ENCODE measurements at places on chromosomes 12 and 14.

GRCh38 chr14:95787941-95788340, 74.0 kb upstream of the TCL1A start:
- no peak for DNase-seq

- no peak for DNase-seq
Observed at GRCh38 chr12:56350662-56351061, 9.2 kb downstream of the STAT2 start.

DNA sequence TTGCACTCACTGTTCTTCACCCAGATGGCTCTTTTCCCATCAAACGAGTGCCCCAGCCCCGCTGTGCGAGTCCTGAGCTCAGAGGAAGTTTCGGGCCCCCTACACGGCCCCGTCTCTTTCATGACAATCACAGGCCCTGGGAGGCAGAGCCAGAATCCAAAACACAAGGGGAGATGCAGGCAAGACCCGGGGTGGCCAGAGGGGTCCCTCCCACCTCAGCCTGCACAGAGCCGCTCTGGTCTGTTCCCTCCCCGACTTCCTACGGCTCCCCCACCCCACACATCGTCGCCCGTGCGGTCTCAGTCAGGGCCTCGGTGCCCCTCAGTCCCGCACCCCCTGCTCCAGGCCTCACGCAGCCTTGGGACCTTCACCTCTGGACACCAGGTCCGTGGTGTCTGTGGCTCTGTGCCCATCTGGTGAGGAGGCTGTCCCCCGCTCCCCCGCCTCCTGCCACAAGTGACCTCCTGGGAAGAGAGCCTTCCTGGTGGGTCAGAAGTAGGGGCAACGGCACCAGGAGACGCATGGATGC, 8.9 kb downstream of the GPR132 start:
- no peak for DNase-seq

- no peak for DNase-seq
Observed at GRCh38 chr12:65510584-65511050, 232.1 kb downstream of the MSRB3 start.

DNA sequence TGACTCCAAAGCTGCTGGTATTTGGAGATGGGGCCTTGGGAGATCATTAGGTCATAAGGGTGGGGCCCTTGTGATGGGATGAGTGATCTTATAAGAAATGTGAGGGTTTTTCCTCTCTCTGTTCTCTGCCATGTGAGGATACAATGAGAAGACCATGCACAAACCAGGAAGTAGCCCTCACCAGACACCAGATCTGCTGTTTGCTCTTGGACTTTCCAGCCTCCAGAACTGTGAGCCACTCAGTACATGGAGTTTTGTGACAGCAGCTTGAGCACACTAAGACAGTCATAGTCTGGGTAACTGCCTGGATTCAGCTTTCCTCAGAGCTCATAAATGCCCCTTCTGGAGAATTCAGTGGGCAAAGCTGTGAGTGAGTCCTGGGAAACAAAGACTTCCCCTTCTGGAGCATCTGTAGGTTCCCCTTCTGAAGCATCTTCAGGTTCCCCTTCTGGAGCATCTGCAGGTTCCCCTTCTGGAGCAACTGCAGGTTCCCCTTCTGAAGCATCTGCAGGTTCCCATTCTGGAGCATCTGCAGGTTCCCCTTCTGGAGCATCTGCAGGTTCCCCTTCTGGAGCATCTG, 11.0 kb upstream of the PPP4R3A start:
- DNase-seq = no peak

GRCh38 chr12:124397807-124398577, 103.1 kb downstream of the RFLNA start:
- DNase-seq = no peak

DNA sequence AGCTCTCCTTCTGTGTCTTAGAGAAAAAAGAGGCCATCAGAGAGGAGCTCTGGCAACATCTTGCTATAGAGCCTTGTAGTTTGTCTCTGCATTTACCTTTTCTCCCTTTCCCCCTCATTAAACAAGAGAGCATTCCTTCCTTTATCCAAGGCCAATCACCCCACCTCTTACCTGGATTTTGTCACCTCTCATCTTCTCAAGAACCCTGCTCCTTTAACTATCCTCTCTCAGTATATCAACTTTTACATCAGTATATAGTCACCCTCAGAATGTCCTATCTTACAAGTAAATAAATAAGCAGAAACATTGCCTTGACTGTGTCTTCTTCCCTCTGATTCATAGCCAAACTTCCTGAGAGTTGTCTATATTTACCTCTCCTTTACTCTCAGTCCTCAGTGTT, 105.0 kb upstream of the SLC38A2 start:
- DNase-seq = no peak

DNA sequence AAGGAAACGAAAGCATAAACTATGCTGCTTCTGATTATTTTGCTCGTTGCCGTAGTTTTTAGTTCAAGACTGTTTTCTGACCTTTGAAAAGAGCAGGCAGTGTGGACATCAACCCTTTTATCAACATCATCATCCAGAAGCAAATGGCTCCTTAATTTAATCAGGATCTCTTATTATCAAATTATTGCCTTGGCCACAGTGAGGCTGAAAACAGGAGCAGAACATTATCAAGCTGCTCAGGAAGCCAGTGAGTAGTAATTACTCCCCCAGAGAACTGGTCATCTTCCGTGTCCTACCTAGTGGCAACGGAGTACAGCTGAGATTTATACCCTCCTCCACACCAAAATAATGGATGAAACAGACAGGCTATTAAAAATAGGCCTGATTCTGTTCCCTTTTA, 2.2 kb upstream of the DIABLO start:
- DNase-seq = no peak

DNA sequence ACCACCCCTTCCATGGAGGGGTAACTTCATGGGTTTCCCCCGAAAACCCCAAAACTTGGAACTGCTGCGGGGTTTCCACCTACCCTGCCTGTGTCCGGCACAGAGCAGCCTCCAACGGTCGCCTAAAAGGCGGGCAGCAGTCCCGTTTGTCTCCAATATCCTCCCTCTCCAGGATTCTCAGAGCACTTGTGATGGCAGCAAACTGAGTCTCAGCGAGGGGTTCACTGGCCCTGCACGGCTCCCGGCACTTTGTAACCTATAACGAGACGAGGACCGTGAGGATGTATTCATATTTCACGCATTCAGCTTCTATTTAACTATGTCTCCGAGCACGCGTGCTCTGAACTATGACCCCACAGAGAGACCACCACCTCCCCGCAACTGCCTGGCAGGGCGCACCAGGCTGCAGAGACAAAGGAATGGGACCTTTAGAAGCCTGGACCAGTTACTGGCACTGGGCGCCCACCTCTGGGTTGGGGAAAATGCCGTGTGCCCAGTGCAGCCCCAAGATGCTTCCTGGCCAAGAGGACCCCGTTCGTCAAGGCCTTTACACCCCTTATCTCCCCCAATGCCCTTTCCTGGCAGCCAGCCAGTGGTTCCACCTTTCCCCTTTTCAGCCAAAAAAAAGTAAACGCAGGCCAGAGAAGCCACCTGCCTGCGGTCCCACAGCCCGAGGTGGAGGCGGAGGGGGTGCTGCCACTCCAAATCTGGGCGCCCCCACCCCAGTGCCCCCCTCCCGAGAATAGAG, 173.1 kb upstream of the RTL1 start:
- no peak for DNase-seq

GRCh38 chr12:50960130-50960529, 7.8 kb downstream of the HIGD1C start:
- no peak for DNase-seq

DNA sequence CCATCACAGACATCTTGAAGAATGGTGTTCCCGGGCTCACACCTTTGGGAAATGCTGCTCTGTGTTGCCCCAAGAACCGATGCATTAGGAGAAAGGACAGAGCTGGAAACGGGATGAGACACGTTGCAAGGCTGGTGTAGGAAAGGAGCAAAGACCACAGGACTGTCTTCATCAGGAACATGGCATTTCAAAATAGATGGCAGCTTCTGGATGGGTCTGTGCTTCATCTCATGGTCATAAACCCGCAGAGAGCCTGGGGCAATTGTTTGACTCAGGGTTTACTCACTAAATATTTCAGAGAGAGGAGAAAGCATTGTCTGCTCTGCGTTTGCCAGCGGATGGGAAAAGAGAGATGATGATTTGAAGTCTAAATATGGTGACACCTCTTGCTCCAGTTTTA, 76.3 kb downstream of the CACNA1C start:
- DNase-seq = no peak

GRCh38 chr12:130617219-130617618, 98.9 kb downstream of the RIMBP2 start:
- no peak for DNase-seq

DNA sequence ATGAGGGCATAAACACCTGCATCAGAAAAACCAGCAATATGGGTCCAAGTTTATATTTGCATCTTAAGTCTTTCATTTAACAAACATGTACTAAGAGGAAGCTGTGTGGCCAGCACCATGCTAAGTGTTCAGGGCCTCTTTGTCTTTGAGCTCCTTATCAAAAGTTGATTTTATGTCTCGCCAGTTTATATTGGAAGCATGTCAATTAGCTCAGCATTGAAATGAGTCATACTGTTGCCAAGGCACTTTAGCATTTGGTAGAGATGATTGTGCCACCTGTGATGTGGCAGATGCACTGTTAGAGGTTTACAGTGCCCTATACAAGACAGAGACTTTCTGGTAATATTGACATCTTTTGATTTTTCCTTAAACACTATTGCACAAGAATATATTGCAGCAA, 68.5 kb downstream of the BHLHE41 start:
- no peak for DNase-seq

GRCh38 chr12:130086248-130086647, 76.0 kb upstream of the FZD10 start:
- DNase-seq = no peak

- DNase-seq = no peak
Observed at GRCh38 chr12:508145-508544, 48.4 kb downstream of the B4GALNT3 start.

DNA sequence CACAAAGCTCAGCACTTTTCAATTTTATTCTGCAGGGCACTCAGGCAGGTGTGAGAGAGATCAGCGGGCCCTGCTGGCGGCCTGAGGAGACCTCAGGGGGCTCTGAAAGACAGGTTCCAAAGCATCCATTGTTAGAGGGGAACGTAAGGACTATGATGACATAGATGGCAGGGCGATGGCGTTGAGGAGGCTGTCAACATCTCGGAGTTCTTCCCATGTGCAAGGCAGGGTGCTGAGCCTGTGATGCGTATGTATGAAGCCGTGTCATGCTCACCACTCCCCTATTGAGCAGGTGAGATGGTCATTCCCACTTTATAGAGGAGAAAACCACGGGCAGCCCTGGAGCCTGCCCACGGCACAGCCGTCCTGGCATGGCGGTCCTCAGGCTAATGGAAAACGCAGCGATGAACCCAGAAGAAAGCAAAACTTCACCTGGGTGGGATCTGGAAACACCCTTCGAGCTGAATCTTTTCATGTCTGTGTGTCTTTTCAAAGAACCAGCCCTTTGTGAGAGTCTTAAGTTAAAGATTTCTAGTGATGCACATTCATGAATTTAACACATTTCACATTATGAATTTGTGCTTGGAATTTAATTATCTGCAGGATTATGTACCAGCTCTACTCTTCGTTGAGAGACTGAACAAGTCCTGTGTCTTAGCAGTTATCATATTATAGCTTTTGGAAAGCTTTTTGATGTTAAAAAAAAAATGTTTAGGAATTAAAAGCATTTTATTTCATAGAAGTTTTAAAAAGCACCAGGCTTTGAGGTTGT, 64.7 kb downstream of the RIMBP2 start:
- no peak for DNase-seq

GRCh38 chr12:48973941-48974673, 2.6 kb upstream of the WNT10B start:
- DNase-seq = peak; percentile 37

DNA sequence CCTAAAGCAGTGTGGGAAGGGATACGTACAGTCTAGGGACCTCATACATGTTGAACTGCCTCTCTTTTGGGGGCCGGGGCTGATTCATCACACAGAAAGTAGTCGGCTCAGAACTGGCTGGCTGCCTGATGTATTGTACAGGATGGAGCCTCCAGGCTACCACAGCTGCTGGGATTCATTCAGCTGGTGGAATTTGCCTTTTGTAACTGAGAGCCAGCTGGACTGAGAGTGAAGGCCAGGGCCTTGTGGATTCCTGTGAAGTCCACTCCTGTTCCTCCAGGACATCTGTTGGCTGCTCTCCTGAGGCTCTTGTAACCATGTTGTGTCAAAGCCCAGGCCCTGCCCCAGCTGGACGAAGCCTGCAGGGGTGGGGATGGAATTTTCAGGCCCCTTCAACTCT, 116.3 kb upstream of the PRICKLE1 start:
- no peak for DNase-seq

DNA sequence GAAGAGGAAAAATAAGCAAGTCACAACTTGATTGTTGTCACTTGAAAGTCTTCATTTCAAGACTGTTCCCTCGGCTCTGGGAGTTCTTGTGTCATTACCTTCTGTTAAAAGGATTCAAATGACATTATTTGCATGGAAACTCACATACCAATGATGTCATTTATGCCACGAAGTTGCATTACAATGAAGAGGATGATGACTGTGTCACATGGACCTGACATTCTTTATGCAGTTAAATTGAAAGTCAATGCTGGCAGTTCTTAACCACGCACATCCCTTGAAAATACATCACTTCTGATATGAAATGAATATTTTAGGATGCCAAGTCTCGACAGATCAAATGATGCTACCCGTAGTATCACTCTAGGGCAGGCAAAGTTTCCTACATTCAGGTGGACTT, 1069.5 kb downstream of the VRK1 start:
- DNase-seq = no peak
